Thymus (tissue), 14 donors: ENCODE measurements at places on chromosomes 7 and 10. TPM values are rescaled to one million over a fixed set of nuclear protein-coding genes. Genes with fewer than 3 reads are reported as not detected.

DNA sequence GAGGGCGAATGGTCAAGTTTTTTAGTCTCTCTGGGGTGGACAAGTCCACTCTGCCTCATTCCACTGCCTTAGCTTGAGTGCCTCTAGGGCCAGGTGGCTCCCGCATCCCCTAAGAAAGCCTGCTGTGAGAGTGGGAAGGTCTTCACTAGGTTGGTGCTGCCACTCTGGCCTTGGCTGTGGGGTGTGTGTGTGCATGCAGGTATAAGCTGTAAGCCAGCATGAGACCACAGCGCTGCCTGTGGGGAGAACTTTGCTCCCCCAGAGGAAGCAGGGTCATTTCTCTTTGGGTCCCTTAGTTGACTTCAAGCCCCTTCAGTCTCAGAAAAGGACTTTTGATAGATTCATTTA is 25.5 kb upstream of the PCBD1 start:
- DNase-seq, result no peak

DNA sequence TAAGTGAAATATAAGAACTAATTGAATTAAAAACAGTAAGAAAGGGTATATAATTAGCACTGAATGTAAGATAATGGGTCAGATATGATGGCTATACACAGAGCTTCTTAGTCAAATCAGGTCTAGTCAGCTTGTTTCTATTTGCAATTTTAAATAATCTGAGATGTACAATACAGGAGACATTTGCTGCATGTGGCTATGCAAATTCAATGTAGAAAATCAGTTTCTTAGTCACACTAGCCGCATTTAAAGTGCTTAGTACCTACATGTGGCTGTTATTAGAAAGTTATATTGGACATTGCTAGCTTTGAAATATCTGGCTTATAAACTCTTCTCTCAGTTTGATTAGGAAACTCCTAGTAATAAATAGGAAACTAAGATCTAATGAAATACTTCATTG is 25.3 kb downstream of the CCDC7 start:
- DNase-seq, result no peak

DNA sequence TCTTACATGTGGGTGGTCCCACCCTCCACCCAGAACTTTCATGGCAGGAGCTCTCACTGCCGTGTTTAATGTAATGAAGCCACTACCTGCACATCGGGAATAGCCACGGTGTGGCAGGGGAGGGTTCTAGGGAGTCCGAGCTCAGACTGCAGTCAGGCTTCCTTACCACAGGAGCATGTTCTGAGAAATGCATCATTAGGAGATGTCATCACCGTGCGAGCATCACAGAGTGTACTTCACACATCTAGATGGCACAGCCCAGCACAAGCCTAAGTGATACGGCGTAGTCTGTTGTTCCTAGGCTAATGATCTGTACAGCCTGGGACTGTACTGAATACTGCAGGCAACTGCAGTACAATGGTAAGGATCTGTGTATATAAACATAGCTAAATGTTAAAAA is 153.0 kb upstream of the LANCL2 start:
- DNase-seq, result no peak

DNA sequence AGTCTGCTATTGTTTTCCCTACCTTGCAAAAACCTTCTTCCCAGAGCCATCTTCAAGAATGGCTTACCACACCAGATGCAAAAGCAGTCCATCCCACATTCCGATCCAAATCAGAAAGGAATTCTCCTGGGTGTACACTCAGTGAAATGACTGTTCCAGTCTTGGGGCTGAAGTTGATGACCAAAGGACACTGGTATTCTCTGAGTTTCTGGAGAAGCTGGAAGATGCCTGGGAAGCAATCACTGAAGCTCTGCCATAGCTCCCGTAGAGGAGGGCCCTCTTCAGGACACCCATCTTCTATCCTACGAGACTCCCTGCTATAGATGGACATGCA is 155.7 kb downstream of the LCOR start:
- no peak for DNase-seq

DNA sequence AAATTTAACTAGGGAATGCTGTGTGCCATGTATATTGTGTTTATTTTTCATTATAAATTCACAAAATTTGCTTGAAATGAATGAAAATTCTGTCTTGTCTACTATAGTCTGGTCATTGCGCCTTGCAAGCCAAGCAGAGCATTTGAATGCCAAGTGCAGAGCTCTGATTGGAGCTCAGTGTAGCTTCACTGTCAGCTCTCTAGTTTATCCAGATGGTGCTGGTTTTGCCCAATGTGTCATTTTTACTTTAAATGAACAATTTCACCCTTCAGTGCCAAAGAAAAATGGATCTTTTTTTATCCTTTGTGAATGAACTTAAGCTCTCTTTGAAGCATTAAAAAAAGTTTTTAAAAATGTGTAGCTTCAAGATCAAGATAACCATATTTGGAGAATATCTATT is 225.6 kb upstream of the CACNA2D1 start:
- no peak for DNase-seq

- no peak for DNase-seq
Observed at GRCh38 chr7:8629504-8629903, 196.1 kb downstream of the NXPH1 start.

DNA sequence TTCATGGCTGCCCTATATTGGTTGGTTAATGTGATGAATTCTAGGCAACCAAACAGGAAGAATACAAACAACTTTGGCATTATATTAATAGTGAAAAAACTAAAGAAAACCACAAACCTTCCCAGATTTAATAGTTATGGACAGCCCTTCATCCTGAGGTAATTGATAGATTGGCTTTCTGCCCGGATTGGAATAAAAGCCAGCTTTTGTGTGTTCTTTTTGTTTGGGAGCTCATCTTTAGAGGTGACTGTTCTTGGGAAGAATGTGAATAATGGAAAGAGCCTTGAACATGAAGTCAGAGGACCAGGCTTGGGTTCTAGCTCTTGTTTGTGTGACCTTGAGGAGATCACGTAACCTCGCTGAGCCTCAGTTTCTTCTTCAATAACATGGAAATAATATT is 92.3 kb downstream of the VTI1A start:
- DNase-seq, result no peak

- no peak for DNase-seq
Observed at GRCh38 chr10:130994191-130994590, 317.3 kb downstream of the TCERG1L start.

Gene NEURL1
- 1.6 TPM for total RNA-seq

DNA sequence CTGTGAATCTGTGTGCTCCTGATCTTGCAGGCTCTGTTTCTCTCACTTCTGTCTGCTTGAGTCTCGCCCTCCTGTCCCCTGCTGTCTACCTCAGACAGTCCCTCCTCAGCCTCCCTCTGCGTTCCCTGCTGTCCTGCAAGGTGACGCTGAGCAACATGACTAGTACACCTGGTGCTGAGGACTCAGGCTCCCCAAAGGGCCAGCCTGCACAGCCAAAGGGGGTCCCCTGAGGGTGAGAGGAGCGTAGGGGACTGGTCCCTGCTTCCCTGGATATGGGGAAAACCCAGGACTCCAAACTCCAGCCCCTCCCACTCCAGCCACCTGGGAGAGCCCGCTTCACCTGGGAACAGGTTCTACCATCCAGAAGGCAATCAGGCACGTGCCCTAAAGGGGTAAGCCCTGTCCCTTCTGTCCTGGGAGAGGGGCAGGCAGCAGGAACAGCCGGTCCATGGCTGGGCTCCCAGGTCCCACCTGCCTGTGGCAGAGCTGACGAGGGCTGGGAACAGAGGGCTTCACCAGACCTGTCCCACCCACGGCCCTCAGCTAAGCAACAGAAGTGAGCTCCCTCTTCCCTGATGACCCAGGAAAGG is 156.5 kb downstream of the UBE2H start:
- DNase-seq, result no peak

DNA sequence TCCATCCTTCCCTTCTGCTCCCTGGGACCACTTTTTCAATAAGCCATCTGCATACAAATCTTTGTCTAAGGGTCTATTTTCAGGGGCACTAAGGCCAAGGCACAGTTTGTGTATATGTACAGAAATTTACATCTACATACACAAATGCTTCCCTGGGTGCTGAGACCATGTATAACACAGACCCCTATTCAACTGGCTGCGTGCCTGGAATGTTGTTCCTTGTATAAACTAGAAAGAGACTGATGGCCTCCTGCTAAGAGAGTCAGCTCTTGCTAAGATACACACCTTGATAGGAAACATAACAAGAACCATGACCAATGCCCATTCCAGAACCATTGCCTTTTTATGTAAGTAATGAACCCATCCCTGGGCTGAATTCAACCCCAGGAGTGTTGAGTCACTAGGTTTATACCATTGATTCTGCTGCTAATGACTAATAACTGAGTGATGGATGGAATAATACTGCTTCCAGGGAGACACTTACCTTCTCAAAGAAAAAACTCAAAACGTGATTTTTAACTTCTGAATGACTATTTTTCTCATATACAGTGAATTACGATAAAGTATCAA is 290.7 kb downstream of the FGFR2 start:
- no peak for DNase-seq

DNA sequence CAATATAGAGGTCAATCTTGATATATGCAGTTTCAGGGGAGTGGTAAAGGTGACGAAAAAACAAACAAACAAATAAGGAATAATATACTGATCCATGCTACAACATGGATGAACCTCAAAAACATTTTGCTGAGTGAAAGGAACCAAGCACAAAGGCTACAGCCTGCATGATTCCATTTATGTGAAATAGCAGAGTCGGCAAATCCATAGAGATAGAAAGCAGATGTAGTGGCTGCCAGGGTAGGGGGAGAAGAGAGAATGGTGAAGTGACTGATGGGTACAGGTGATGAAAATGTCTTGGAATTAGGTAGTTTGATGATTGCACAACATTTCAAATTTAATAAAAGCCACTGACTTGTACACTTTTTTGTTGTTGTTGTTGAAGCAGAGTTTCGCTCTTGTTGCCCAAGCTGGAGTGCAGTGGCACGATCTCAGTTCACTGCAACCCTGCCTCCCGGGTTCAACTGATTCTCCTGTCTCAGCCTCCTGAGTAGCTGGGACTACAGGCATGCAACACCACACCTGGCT is 71.8 kb downstream of the MALRD1 start:
- no peak for DNase-seq

DNA sequence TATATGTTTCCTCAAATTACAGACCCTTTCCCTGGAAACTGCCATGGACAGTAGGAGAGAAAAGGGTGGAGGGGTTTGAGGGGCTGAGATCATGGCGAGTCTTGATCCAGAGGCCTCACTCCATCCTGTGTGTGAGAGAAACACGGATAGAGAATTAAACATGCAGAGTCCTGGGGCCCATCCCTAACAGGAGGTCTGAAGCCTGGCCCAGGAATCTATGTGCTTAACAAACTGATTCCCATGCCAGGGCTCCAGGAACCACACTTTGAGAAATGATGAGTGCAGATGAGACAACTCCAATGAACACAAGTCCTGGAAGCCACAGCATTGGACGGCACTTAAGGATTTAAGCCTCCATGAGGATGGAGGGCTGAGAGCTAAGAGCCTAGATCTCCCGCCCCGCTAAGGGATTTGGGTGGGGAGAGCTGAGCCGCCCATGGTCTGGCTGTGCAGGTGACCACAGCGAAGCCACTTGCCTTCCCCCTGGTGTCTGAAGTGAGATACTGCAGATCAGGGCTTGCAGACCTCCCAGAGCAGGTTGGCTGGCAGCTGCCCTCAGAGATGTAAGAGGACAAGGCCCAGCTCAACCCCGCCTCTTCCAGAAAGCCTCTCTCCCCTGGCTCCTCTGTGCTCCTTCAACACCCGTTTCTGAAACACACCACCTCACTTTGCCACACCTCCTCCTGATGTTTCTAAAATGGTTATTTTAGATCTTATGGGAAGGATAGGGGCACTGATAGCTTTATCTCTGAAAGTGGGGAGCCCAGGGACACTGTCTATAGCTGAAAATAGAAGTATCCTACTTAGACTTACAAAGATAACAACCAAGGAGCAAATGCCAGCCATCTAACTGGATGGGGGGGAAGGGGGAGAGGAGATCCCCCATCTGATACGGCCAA is 24.8 kb upstream of the EIF5AL1 start:
- DNase-seq, result no peak

DNA sequence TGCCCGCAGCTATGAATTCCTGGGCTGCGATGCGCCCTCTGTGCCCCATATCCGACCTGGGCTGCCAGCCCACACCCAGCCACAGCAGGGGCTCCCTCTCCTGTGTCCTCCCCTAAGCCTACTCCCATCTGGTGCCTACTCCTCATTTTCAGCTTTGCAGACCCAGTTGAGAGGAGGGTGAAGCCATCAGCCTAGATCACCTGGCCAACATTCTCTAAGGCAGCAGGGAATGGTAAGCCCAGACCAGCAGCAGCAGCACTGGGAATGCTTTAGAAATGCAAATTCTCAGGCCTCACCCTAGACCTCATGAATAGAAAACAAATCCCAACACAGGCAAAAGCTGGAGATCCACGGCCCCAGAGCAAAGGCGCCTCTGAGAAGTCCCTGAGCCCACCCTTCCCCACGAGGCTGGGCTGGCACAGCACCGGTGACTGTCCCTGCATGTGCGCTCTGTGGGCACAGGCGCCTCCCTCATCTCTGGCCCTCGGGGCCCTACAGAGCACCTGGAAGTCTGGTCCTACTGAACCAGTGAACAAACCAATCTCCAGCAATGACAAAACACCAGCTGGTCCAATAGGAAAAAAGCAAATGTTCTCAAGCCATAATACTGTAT is 161.4 kb downstream of the GFRA1 start:
- no peak for DNase-seq

Gene DLX6
- total RNA-seq, result 0.47 TPM

Gene LLCFC1
- not detected for total RNA-seq

GRCh38 chr7:23373151-23374004 is 74.2 kb downstream of the MALSU1 start:
- DNase-seq, result no peak

- no peak for DNase-seq
Observed at GRCh38 chr10:17457083-17457482, 2.7 kb upstream of the ST8SIA6 start.

- no peak for DNase-seq
Observed at GRCh38 chr7:101736084-101736483, 81.3 kb upstream of the CUX1 start.

Gene ZPBP
- total RNA-seq, result 0.14 TPM

GRCh38 chr10:16182688-16183087 is 254.1 kb upstream of the PTER start:
- no peak for DNase-seq

GRCh38 chr10:44821290-44821689 is 89.8 kb upstream of the TMEM72 start:
- no peak for DNase-seq

- no peak for DNase-seq
Observed at GRCh38 chr7:121023194-121023593, 34.7 kb downstream of the CPED1 start.

DNA sequence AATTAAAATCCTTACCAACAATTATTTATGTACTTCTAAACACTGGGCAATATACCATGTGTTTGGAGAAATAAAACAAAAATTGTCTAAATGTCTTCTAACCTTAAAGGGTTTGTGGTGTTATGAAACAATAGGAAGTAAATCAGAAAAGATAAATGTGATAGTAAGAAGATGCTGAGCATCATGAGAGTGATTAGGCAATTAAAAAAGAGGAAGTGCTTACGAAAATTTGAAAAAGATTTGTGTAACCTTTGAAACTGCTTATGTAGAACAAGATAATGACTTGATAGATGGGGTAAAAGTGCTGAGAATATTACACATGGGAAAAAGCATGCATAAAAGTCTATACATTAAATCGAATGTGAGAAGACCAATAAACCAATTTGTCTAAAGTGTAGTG is 573.4 kb upstream of the CNTNAP2 start:
- DNase-seq, result no peak

- DNase-seq, result no peak
Observed at GRCh38 chr10:10010397-10010796, 1007.3 kb upstream of the CELF2 start.
